Smooth muscle cell of trachea (primary cell): ENCODE measurements at places on chromosomes 3 and 15. TPM values are rescaled to one million over a fixed set of nuclear protein-coding genes. Genes with fewer than 3 reads are reported as not detected.

GANC gene
- 22.2 and 31.0 TPM in 2 replicates for total RNA-seq

SLC24A5 gene
- not detected in 2 replicates for total RNA-seq

CCR2 gene
- total RNA-seq = not detected in 2 replicates

LTK gene
- total RNA-seq = 0.17 and 0.58 TPM in 2 replicates

CD80 gene
- total RNA-seq = 0.33 TPM in 1 of 2 replicates, not detected in the other

CFAP92 gene
- 0.17 TPM in 1 of 2 replicates, not detected in the other for total RNA-seq

CXCR6 gene
- not detected in 2 replicates for total RNA-seq

TMEM212 gene
- not detected in 2 replicates for total RNA-seq

BDH1 gene
- 1.7 and 8.7 TPM in 2 replicates for total RNA-seq

DNAH12 gene
- total RNA-seq = under 0.01 and 0.17 TPM in 2 replicates

XIRP1 gene
- under 0.01 TPM in 1 of 2 replicates, not detected in the other for total RNA-seq

SCN5A gene
- total RNA-seq = 0.29 and 1.2 TPM in 2 replicates

BRPF1 gene
- total RNA-seq = 15.3 and 16.5 TPM in 2 replicates
